ENCODE measurements at places on chromosomes 1 and 21.

DNA sequence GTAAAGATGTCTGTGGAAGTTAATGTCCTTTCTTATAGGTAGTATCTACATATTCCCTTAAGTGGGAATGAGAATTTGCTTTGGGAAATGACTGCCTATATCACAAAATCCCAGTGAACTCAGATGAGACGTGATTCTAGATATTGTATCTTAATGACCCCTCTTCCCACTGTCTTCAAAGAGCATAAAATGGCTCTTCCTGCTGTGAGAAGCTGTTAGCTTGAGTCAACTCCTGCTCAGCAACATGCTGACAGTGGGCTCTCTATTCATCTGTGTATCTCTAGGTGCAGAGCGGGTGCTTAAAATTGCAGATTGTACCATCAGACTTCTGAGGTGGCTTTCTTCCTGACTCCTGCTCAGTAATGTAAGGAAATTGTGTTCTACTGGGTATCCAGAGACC lies 100.6 kb downstream of the SPAG17 start:
- no peak for DNase-seq

DNA sequence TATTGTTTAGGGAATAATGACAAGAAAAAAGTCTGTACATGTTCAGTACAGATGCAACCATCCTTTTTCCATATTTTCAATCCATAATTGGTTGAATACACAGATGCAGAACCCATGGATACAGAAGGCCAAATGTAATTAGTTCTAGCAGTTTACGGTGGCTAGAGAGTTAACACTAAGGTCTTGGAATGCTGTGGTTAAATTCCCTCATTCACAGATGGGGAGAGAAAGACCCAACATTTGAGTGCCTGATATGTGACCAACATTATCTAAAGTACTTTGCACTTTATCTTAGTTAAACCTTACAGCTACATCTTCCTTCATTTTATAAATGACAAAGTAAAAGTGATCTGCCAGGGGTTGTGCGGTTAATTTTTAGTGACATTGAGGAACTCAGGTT lies 5.3 kb downstream of the SCMH1 start:
- no peak for DNase-seq

- DNase-seq = no peak
Measured at GRCh38 chr1:151606384-151606783, 5.5 kb upstream of the SNX27 start.

DNA sequence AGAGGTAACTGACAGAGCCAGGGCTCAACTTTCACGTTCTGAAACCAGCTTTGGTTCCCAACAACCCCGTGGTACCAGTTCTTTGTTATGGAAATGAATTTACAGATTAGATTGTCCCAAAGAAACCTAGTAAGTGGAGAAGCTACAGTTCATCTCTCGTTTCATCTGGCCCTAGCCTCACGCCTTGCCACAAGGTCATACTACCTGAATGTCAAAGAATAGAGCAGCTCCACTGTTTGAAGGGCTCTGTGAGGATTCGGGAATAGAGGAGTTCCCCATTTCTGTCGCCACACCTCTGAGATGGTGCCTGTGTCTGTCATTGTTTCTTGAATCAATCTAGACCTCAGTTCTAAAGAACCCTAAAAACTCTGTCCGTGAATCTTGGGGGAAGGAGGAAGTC lies 15.0 kb upstream of the CDC42 start:
- DNase-seq = no peak

DNA sequence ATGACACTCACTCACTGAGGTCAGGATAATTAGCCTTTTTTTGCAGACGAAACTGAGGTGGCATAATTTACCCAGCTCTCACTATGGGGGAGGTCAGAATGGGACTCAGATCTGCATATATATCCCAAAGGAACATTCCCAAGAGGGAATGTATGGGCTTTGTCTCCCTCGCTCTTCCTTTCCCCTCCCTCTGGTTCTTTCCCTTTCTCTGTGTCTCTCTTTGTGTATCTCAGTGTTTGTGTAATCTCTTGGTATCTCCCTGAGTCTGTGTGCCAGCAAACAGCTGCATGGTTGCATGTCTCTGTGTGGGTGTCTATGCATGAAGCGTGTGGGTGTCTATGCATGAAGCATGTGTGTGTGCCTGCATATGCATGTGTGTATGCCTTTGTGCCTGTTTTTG lies 4.7 kb downstream of the TMEM39B start:
- no peak for DNase-seq

GRCh38 chr1:109840011-109840629 lies 70.5 kb upstream of the CSF1 start:
- DNase-seq = no peak

GRCh38 chr21:32184485-32184884 lies 94.4 kb downstream of the MIS18A start:
- DNase-seq = no peak

DNA sequence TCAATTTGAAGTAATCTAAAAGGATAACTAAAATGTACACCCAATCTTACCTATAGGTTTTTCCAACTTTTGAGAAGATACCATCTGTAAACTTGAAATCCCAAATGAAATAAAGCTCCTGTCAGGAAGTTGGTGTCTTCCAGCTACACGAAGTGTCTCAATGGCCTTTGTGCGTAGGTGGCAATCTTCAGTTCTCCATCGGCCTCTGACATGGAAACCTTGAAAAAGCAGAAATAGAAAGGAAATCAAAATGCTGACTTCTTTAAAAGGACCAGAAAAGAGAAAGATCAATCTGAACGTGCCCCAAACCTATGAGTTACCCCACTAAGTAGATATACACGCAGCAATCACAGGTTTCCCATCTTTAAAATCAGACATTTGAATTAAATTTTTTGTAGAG lies 10.0 kb downstream of the MKNK1 start:
- DNase-seq = no peak

DNA sequence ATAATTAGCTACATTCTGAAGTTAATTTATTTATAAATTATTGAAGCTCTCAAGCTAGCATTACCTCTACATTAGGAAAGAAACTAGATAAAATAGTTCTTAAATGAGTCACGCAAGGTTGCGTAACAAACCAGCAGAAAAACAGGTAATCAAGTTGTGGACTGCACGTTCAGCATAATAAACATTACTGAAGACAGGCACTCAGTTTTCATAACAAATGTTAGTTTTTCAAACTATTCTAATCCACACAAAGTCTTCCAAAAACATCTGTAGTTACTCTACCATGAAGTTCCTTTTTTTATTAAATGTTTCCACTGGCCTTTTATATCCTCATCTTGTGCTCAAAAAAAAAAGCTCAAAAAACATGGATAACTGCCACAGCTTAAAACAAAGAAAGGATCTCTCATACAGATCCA lies 1.3 kb downstream of the TOR1AIP2 start:
- DNase-seq = no peak

DNA sequence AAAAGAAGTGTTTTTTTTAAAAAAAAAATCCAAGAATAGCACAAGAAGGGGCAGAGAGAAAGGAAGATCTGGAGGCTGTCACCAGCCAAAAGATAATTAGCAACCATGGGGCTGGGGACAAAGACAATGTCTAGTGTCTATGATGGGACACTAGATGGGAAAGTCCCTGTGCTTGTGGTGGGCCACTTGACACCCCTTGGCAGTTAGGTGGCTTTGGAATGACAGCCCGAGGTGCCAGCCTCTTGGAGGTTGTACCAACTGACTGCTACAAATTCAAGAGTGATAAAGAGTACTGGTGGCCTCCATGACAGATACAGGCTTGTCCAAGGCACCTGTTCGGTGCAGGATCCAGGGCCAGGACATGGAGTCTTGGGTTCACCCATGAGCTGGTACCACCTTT lies 21.6 kb downstream of the ATP2B4 start:
- no peak for DNase-seq

DNA sequence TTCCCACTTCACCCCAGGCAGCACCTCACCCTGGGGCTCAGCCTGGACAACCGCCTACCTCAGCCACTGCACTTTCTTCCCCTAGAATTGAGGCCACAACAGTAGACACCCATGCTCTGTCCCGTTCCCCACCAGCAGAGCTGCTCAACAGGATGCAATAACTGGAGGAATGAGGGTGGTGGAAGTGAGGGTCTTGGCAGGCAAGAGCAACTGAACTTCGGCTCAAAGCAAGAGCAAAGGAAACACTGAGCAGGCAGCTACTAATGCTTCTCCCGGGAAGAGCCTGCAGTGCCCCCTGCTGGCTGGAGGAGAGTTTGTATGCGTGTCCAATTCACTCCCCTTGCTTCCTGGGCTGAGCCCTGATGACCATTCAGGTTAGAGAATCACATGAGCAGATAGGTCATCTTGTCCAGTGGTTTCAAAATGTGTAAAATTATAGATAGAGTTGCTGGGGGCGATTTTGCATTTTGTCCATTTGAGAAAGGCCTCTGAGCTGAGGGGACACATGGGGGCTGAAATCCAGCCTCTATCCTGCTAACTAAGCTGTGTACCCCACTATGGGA lies 13.9 kb downstream of the NT5C1A start:
- DNase-seq = peak; percentile 77

DNA sequence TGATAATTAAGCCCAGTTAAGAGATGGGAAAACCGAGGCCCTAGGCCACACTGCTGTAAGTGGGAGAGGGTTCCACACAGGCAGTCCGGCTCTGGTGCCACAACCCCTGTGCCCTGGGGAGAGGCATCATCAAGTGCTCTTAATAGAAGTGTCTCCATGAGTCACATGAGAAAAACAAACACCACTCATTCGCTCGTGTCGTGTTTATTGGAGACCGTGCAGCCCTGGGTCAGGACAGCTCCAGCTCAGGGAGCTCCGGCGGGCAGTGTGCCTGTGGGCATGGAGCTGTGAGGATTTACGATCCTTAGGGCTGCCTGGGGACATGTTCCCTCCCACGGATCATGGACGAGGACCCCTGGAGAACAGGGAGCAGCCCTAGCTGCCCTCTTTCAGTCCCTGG lies 658.5 kb downstream of the AJAP1 start:
- no peak for DNase-seq

GRCh38 chr1:226653311-226653921 lies 85.7 kb downstream of the ITPKB start:
- DNase-seq = no peak

DNA sequence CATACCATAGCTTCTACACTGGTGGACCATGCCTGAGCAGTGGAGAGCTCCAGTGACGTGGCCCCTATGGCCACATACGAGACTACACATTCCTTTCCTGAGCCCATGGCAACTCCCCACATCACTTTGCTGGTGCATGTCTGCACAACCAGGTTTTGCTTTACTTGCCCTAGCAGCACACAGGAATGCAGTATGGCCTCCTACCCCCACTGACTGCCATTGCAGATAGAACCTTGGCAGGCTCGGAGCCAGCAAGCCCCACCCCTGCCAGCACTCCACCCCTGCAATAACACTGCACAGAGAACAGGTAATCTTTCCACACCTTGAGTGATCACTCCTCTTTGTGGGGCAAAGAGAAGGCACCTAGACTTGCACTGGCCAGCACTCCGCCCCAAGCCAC lies 531.9 kb upstream of the CAMK1G start:
- no peak for DNase-seq

DNA sequence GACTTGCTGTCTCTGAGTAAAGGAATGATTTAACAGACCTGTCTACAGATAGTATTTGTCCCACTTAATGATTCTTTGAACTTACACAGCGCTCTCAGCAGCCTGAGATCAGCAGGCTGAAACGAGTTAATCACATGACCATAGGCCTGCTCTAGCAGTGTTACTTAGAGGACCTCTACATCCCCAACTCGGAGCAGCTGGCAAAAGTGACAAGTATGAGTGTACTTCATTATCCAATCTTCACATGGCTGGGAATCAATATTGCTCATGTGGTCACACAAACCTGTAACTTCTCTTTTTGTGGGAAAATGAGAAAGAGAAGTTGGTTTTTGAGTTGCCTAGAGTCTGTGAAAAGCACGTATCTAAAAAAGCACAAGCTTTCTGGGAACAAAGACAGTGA lies 11.4 kb upstream of the ATP13A2 start:
- DNase-seq = no peak

GRCh38 chr1:63859480-63860275 lies 85.9 kb downstream of the ROR1 start:
- no peak for DNase-seq

DNA sequence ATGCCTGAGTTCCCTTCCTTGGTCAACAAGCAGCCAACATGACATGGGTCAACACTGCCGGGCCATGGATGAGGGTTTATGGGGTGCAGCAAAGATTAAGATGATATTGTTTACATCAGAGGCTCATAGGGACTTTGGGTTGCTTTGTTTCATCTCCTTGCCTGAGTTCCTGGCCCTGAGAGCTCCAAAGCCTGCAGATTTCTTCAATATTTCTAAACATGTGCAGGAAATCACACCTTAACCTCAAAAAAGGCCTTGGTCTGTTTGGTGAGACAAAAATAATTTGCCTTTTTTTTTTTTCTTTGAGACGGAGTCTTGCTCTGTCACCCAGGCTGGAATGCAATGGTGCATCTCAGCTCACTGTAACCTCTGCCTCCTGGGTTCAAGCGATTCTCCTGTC lies 876 bp downstream of the SLAMF8 start:
- DNase-seq = no peak

DNA sequence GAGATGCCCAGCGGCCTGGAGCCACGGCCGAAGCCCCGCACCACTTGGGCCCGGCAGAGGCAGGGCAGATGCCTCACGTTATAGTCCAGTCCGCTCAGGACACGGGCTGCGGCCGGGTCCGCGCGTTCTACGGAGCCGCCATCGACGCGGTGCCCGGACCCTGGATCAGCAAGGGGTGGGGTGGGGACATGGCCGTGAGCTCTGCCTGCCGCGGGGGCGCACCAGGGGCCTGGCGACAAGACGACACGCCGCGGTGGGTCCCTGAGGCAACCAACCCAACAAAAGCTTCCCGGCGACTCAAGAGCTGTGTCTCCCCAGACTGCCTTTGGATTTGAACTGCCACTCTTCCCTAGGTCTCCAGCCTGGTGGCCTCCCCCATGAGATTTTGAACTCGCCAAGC lies 211.4 kb upstream of the GREM2 start:
- DNase-seq = no peak

DNA sequence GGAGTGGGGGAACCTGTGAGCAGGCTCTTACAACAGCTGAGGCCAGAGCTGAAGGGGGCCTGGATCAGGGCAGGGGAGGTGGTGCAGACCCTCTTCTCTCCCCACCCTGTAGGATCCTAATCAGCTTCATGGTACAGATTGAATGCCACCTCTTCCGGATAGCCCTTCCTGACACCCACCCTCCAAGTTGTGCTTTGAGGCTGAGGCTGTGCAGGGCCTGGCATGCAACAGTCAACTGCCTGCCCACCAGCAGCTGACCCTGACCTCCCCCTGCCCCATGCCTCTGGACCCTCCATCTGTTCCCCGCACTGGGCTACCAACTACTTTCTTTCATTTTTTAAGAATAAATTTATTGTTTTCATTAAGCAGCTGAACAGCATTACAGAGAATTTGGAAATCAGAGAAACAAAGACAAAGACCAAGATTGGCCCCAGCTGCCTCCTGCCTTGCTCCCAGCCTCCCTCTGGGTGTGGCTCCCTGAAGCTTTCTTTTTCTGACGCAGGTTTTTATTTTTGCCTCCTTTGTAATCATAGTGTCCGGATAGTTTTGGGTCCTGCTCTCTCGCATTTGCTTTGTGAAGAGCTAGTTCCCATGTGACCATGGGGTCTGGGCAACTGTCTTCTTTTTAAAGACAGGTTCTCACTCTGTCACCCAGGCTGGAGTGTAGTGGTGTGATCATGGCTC lies 12.8 kb downstream of the ZNF362 start:
- DNase-seq = no peak
